Mammary epithelial cell (primary cell): ENCODE measurements at places on chromosomes 16 and 17. TPM values are rescaled to one million over a fixed set of nuclear protein-coding genes. Genes with fewer than 3 reads are reported as not detected.

USP36 gene
- 35.7 TPM for total RNA-seq

ZNF287 gene
- 6.6 and 9.5 TPM in 2 replicates for total RNA-seq

CYGB gene
- 2.7 and 3.3 TPM in 2 replicates for total RNA-seq

AOC2 gene
- 0.67 TPM for total RNA-seq

MYH11 gene
- 0.33 TPM for total RNA-seq

DNAI2 gene
- total RNA-seq: not detected in 2 replicates

ABCA3 gene
- 4.0 TPM for total RNA-seq

GPRC5C gene
- 35.0 TPM for total RNA-seq

DLX3 gene
- total RNA-seq: 0.42 TPM in 1 of 2 replicates, not detected in the other

CDRT15L2 gene
- not detected for total RNA-seq

FOXO3B gene
- 4.6 and 4.7 TPM in 2 replicates for total RNA-seq

MT1F gene
- total RNA-seq: 4.2 TPM

KRT31 gene
- total RNA-seq: not detected in 2 replicates

TP53TG3B gene
- not detected in 2 replicates for total RNA-seq

CCL14 gene
- not detected for total RNA-seq

KRTAP17-1 gene
- total RNA-seq: not detected in 2 replicates
